ENCODE measurements at places on chromosomes 7 and 10.

DNA sequence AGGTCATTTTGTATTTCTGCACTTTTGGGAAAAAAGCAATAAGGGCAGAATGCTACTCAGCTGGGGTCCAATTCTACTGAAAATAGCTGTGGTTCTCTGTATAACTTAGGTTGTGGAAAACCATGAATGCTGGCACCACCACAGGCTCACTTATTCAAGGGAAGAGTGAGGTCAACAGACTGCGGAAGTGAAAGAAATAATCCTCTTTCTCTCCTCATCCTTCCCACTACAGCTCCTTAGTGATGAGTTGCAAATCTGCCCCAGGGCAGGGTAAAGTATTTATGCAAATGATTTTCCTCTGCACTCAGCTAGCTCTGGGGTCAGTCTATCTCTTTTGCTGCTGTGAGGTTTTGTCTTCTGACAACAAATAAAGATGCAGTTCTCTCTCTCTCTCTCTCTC, 74.1 kb upstream of the PTPRZ1 start:
- DNase-seq = peak; percentile 16

DNA sequence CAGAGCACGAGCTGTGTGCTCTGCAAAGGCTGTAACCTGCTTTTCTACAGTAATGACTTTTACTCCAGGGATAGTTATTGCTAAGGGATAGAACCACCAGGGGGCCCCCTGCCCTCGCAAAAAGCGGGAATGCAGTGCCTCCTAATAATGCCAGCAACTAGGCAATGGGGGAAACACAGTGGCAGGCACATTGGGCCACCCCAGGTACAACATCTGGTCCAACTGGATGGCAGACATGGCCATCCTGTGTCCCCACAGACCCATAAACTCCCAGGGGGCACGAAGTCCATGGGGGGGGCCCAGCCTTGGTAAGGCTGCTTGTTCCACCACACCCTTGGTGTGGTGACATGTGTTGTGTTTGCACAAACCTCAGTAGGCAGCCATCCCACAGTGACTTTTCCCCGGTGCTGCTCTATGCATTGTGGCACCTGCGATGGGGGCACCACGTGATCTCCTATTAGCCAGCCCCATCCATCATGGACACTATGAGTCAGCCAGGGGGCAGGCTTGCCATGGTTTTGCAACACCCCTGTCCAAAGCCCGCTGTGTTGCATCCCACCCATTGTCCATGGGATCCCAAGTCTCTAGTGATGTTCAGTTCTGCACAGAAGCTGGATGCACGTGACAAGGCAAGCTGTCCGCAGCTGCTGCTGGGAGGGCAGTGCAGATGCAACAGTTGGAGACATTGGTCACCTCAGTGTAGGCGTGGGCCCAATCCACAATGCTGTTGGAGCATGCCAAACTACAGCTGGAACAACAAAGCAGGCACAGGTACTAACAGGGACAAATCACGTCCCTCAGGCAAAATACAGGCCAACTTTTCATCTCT, 84.0 kb downstream of the ANLN start:
- peak; percentile 79 for DNase-seq

- DNase-seq = peak; percentile 68
Observed at GRCh38 chr10:31707093-31708039, 221.3 kb downstream of the ARHGAP12 start.

- peak; percentile 42 for DNase-seq
Observed at GRCh38 chr10:110775020-110775375, 96.7 kb upstream of the PDCD4 start.

GRCh38 chr7:140448781-140449480, 30.4 kb downstream of the MKRN1 start:
- DNase-seq = no peak

DNA sequence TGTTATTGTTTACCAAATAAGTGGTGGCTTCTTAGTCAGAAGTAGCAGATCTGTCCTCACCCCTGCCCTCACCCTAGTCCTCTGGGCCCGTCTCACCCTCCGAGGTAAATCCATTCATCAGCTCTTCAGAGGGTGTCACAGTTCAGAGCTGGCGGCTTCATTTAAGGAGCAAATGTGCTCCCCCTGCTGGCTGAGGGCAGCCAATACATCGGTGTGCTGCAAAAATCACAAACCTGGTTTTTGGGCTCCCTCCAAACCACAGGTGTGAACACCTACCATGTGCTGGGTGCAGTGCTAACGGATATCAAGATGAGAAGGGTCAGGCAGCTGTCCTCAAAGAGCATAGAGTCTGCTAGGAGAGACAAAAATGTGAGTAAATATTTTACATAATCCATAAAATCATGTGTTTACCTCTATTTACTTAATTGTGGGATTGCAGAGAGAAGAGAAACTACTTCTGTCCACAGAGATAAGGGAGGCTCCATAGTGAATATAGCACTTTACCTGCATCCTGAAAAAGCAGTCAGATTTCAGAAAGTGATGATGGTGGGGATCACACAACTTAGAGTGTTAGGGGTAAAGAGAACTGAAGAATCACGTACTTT, 15.5 kb upstream of the CRTAC1 start:
- DNase-seq = peak; percentile 54

DNA sequence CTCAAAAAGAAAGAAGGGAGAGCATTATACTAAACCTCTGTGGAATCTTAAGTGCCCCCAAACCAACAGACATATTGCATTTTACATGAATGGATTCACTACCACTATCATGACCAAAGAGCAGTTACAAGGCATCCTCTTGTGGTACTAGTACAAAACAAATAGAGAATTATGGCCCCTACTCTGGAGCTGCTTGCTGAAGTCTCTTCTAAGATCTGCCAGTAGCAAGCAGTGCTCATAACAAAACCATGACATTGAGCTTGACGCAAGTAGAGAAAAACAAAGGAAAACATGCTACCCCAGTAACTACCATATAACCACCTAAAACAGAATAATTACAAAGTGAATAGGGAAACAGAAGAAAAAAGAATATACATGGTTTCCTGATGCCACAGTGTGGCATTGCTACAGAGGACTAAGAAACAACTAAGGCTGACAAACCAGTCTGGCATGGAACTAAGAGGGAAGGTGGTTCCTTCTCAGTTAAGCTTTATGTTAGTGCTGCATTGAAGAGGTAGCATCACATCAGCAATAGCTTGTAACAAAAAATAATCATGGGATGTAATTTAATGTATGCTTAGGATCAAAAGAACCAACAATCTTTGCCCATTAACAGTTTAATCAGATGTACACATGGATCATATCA, 150.2 kb upstream of the AGR3 start:
- DNase-seq = no peak

DNA sequence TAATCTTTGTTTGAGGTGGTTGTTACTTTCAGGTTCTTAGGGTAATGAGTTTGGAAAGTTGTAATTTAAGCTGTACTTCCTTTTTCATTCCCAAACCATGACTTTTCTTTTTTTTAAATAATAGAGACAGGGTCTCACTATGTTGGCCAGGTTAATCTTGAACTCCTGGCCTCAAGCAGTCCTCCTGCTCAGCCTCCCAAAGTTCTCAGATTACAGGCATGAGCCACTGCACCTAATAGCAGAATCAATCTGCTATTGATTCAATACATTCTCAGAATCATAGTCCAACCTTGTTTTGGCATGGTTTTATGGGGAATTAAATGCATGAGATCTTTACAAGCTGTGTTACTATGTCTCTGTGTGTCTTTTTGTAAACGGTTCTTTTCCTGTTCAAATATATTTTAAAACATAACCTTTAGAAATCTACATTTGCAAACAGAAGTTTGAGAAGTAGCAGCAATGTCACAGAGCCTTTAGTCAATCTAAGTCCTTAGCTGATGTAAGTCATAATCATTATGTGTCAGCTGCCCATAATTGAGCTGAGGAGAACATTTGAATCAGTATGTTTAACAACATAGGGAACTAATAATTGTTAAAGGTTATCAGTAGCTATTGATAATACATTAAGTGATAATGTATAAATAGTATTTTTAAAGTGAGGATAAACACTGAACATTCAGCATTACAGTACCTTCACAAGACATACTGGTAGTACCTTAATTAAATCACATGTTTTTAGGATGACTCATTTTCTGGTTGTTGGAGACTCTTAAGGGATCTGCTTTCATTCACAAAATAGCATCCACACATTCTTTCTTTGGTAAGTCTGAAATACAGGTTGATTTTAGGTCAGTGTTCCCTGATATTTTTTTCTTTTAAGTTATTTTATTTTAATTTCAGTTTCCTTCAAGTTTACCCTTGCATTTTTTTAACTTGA, 8.8 kb downstream of the INPP5F start:
- DNase-seq = peak; percentile 72

DNA sequence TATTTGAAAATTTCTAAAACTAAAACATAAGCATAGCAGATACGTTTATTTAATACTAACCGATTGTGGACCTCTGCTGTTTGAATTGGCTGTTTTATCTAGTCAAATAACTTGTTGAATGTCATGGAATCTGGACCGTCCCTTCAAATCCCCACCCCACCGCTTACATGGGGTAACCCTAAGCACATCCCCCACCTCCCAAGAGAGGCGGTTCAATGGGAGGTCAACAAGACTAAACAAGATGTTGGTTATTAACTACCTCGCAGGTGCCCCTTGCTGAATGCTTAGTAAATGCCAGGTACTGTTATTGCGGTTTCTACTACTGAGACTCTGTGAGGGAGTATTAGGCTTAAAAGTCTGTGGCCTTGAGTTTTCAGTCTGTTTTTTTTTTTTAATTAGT, 70.9 kb downstream of the DAGLB start:
- DNase-seq = no peak

GRCh38 chr10:21927631-21928353, 75.7 kb downstream of the DNAJC1 start:
- no peak for DNase-seq

DNA sequence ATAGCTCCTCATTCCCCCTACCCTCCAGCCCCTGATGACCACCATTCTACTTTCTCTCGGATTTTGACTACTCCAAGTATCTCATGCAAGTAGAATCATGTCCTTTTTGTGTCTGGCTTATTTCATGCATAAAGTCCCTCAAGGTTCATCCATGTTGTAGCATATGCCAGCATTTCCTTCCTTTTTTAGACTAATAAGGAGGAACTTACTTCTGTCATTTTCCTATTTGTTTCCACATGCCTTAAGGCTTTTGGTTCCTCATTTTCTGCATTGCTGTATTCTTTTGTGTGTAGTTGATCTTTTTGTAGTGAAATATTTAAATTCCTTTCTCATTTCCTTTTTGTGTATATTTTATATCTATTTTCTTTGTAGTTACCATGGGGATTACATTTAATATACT, 376.9 kb downstream of the CALN1 start:
- no peak for DNase-seq

DNA sequence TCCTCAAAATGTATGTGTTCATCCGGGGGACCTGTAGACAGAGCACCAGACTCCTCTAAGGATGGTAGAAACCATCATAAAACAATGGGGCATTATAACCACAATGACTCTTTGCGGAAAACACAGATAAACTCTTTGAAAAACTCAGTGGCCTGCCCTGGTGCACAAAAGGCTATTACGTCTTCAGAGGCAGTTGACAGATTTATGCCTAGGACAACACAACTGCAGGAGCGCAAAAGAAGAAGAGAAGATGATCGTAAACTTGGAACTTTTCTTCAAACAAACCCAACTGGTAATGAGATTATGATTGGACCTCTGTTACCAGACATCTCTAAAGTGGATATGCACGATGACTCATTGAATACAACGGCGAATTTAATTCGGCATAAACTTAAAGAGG, 6.0 kb downstream of the RBM48 start:
- no peak for DNase-seq

- DNase-seq = no peak
Observed at GRCh38 chr10:5606864-5607263, 59.5 kb downstream of the ASB13 start.

GRCh38 chr7:38181111-38181510, 3.1 kb downstream of the STARD3NL start:
- DNase-seq = no peak

- no peak for DNase-seq
Observed at GRCh38 chr10:1947464-1948003, 210.2 kb upstream of the ADARB2 start.

DNA sequence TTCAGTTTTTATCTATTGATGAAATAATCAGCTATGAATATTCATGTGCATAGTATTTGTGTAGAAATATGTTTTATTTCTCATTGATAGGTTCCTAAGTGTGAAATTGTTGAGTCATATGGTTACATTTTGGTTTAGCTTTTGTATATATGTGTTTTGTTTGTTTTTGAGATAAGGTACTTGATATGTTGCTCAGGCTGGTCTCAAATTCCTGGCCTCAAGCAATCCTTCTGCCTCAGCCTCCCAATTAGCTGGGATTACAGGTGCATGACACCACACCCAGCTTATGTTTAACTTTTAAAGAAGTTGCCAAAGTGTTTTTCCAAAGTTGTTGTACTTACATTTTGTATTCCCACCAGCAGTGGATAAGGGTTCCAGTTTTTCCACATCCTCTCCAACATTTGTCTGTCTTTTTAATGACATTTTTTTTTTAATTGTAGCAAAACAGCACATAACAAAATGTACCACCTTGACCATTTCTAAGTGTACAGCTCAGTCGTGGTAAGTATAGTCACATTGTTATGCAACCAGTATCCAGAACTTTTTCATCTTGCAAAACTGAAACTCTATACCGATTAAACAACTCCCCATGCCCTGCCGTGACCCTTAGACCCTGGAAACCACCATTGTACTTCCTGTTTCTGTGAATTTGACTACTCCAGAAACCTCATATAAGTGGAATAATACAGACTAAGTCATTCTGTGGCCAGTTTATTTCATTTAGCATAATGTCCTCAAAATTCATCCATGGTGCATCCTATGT, 12.6 kb upstream of the UBE2D1 start:
- no peak for DNase-seq

- no peak for DNase-seq
Observed at GRCh38 chr7:84324136-84324630, 129.6 kb upstream of the SEMA3A start.

- no peak for DNase-seq
Observed at GRCh38 chr7:94575646-94576045, 66.0 kb downstream of the CASD1 start.

- no peak for DNase-seq
Observed at GRCh38 chr7:45610660-45611299, 36.6 kb downstream of the ADCY1 start.

DNA sequence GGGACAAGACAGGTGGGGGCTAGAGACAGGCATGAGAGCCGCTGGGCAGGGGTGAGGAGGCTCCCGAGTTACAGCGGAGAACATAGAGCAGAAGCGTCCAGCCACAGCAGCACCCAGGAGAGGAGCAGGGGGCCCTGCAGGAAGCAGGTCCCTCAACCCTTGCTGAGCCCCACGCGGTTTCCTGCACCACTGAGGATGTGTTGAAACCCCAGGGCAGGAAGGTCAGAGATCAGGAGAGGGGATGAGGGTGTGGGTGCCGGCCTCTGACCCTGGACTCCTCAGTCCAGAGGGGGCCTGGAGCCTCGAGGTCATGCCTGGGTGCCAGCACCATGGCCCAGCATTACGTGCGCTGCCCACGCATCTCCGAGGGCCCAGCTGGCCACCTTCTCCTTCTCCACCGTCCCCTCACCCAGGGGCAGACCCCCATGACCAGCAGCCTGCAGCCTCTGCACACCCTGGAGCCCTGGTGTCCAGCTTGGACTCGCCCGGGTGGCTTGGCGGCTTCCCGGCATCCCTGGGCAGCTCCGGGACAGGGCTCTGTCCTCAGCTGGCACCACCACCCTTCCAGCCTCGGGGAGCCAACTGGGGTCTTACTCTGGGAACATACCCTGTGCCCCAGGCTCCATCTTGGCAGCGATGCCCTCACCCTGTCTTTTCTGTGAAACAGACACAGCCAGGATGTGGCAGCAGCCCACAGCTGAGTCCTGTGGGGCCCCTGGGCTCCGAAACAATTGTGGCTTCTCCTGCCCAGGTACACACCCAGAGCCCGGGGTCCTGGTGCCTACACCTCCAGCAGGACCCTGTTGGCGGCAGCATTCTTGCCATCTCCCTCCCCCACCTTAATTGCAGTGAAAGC, 52.0 kb downstream of the STK32C start:
- DNase-seq = no peak

Measured in A172 (cell line).